Femur (tissue), 1 donor: ENCODE measurements at places on chromosomes 4 and X.

- peak; percentile 22 for DNase-seq
Measured at GRCh38 chr4:2290974-2291704, 29.2 kb upstream of the MXD4 start.

DNA sequence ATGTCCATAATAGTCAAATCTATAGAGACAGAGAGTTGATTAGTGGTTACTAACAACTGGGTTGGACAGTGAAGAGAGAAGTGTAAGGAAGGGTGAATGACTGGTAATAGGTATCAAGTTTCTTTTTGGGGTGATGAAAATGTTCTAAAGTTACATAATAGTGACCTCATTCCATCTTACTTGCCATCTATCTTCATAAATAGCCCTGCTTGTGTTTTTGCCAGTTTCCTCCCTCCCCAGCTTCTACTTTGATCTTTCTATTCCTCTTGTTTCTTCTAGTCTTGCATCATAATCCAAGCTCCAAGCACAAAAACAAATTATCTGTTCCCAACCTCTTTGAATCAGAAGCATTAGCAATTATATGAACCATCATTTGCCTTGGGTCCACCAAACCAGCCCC lies 40.2 kb upstream of the TET2 start:
- no peak for DNase-seq

GRCh38 chr4:54228961-54229501 lies at the start of gene PDGFRA:
Gene PDGFRA, plus strand, starts transcription at chr4:54229293. Its CDS starts 29,476 bp downstream, at chr4:54258769.
- peak; percentile 93 for DNase-seq

DNA sequence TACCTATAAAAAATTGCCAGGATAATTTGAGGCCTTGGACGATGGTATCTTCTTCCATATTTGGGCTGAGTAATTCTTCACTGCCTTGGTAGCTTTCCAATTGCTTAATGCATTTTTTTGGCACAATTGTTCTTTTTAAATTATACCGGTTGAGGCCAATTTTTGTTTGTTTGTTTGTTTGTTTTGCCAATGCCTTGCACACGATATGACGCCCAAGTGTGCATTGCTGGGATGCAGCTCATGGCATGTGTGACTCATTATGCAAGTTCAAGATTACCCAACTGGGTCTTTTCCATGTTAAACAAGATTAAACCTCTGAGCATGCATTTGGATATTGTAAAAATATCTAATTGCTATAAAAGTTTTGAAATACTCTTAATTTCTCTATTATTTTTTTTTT lies 71.1 kb upstream of the KCNIP4 start:
- DNase-seq: no peak

DNA sequence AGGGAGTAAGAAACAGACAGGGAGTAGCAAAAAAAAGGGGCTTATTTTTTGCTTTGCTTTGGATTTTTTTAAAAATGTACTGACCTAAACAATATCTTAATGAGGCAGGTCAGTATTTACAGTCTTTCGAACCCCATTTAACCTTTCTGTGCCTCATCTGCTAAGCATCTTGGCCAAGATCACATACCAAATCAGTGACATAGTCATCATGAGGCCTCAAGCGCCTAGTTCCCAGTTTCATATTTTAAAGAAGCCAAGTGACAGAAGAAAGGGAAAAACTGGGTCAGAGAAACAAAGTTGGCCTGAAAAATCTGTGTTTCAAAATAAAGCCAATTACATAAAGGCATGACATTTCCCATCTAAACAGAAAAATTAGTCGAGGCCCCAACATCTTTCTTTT lies 94.6 kb upstream of the WDR44 start:
- DNase-seq: peak; percentile 36

DNA sequence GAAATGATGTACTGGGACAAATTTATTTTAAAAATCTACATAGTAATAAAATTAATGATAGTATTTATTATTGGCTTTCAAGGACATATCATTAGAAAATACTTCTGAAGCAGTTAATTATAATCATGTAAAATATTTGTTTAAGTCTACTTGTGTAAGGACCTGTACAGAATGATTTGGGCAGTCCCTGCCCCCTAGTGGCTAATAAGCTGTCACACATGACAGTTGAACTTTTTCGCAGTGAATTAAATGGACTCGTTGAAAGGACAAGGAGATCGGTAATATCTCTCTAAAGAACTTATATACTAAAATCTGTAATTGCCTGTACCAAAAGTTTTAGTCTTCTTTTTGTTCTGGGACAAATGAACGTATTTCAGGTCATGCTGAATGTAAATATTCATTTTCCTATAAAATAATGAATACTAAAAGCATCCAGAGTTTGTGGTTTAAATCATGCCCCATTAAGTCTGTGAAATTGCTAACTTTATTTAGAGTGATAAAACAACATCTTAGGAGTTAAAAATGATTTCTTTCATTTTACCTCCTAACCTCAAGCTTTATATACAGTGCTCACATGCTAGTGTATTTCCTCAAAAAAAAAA lies 13.6 kb downstream of the EXOC1 start:
- peak; percentile 22 for DNase-seq

GRCh38 chr4:112206431-112206830 lies 25.2 kb upstream of the AP1AR start:
- DNase-seq: no peak

DNA sequence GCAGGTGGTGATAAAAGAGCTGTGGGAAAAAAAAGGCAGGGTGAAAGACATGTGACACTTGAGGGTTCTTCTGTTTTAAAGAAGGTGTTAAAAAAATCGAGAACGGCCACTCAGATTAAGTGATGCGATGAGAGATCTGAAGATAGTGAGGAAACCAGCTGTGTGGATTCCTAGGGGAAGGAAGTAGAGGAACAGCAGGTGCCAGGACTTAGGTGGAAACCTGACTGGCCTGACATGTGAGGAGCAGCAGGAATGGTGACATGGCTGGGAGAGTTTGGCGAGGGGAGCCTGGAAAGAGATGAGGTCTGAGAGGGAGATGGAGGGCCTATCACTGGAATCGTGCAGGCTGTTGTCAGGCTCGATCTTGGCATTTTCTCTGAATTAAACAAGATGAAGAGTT lies 55.5 kb downstream of the BMPR1B start:
- DNase-seq: no peak

DNA sequence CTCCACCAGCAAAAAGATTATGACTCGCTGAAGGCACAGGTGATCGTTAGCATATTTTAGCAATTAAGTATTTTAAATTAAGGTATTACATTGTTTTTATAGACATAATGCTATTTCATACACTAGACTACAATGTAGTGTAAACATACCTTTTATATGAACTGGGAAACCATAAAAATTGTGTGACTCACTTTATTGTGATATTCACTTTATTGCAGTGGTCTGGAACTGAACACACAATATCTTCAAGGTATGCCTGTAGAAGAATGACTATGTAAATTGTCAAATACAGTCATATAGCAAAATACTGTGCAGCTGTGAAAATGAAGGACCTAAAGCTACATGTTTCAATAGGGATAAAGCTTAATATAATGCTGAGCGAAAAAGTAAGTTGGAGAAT lies 26.6 kb upstream of the MAML3 start:
- DNase-seq: no peak

DNA sequence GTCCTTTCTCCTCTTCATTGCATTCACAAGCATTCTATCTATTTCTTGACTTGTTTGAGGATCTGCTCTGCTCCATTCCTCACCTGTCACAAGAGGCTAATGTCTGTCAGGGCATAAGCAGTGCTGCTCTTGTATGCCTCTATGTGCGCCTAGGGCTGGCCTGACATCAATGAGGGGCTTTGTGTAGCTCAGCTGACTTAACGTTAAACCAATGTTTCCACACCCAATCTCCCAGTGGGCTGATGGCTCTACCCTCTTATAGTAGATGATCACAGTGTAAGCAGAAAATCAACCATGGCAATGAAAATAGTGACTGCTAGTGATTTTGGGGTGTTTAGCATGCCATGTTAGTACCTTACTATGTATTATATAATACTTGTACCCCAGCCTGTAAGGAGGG lies 139.0 kb downstream of the UNC5C start:
- DNase-seq: no peak

- DNase-seq: no peak
Measured at GRCh38 chrX:7606039-7606652, 236.8 kb upstream of the VCX start.

GRCh38 chrX:40468033-40468846 lies 112.5 kb upstream of the ATP6AP2 start:
- peak; percentile 55 for DNase-seq
